ENCODE measurements at places on chromosomes 2 and 18.

GRCh38 chr2:128633501-128633900 is 314.8 kb upstream of the HS6ST1 start:
- DNase-seq = no peak

GRCh38 chr2:215557701-215558100 is 121.8 kb upstream of the FN1 start:
- DNase-seq = no peak

GRCh38 chr2:222714361-222715241 is 43.1 kb downstream of the MOGAT1 start:
- no peak for DNase-seq

DNA sequence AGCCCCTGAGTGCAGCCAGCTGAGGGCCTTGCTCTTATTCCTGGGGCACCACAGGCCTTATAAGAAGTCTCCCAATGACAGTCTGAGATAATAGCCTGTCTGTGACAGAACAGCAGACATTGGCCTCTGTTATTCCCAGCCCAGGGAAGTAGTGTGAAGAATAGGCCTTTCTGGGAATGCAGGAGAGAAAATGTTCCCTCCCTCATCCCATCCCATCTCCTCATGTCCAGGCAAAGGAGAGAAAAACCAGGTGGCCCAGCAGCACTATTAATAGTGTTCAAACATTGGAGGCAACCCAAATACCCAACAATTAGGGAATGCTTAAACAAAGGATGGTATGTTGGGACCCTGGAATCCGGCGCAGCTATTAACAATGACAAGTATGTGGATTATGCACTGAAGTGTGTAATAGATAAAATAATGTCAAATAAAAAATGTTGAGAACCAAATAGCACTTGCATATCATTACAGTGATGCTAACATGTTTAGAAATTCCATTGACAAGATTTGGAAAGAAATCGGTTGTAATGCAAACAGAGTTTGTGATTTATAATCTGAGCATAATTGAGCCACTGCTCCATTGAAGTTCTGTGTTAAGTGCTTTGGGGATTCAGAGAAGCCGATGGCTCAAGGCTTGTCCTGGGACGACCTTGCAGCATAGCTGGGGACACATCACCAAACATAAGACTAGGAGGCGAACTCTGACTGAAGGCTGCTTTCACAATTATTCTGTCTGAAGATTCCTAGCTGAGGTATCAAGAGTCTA is 69.3 kb downstream of the LBH start:
- DNase-seq = no peak

DNA sequence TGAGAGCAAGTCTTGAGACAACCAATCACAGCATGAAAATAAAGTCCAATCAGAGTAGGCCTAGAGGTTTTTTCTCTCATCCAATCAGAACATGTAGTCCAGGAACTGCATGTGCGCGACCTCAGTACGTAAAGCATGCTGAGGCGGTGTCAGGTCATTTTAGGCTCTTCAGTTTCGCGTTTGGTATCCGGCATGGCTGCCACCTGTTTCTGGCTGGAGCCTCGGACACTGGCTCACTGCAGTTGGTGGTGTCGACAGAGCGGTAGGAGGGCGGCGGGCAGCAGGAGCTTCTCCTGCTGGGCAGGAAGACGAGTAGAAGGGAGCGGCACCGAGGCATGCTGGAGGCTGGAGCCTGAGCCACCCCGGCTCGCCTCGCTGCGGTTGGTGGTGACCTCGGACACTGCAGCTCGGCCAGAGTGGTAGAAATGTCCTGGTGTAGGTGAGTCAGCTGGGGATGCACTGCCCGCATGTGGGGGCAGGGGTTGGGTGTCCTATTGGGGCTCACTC is 15.8 kb downstream of the CCDC74A start:
- no peak for DNase-seq

GRCh38 chr2:71395471-71395870 is 57.9 kb upstream of the DYSF start:
- DNase-seq = no peak

- DNase-seq = no peak
Measured at GRCh38 chr2:7825591-7826312, 856.1 kb upstream of the ID2 start.

- DNase-seq = no peak
Measured at GRCh38 chr2:84970868-84971509, at the start of gene KCMF1. Gene KCMF1, plus strand, starts transcription at chr2:84971161. Its CDS starts 291 bp downstream, at chr2:84971452.
